Mesangial cell (primary cell): ENCODE measurements at places on chromosomes 11 and 22. TPM values are rescaled to one million over a fixed set of nuclear protein-coding genes. Genes with fewer than 3 reads are reported as not detected.

GRIA4 gene
- total RNA-seq: not detected in 2 replicates

CRYBB2 gene
- not detected in 2 replicates for total RNA-seq

NNMT gene
- 719 and 1,669 TPM in 2 replicates for total RNA-seq

VPS37C gene
- total RNA-seq: 14.2 and 16.9 TPM in 2 replicates

GUCY1A2 gene
- total RNA-seq: 0.16 and 7.4 TPM in 2 replicates

OR2AG1 gene
- total RNA-seq: not detected in 2 replicates

KDELR3 gene
- 64.2 and 64.9 TPM in 2 replicates for total RNA-seq

HTR3A gene
- total RNA-seq: not detected in 2 replicates

MPPED1 gene
- not detected in 2 replicates for total RNA-seq

SERHL2 gene
- 1.5 and 2.4 TPM in 2 replicates for total RNA-seq

SLC22A6 gene
- not detected in 2 replicates for total RNA-seq

TRIM6 gene
- 5.1 and 6.1 TPM in 2 replicates for total RNA-seq

UBQLNL gene
- 0.25 TPM in 1 of 2 replicates, not detected in the other for total RNA-seq

KRTAP5-8 gene
- total RNA-seq: not detected in 2 replicates

NFAM1 gene
- total RNA-seq: under 0.01 TPM in 1 of 2 replicates, not detected in the other

MAJIN gene
- total RNA-seq: not detected in 2 replicates
